ENCODE measurements at places on chromosomes 1 and 21.

DNA sequence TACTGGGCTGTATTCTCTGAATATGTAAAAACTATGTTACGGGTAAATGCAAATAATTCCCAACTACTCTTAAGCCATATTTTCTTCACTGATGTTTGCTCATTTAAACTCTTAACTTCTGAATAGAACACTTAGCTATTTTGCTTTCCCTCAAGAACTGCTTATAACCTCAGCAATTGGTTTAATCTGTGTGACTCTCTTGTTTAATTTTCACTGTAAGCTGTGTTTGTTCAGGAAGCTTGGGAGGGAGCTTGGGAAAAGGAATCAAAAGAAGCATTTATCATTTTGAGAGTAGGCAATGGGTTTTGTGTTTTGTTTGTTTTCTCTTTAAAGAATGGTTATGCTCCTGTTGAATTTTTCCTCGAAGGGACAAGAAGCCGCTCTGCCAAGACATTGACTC, 24.4 kb downstream of the GNPAT start:
- no peak for DNase-seq

DNA sequence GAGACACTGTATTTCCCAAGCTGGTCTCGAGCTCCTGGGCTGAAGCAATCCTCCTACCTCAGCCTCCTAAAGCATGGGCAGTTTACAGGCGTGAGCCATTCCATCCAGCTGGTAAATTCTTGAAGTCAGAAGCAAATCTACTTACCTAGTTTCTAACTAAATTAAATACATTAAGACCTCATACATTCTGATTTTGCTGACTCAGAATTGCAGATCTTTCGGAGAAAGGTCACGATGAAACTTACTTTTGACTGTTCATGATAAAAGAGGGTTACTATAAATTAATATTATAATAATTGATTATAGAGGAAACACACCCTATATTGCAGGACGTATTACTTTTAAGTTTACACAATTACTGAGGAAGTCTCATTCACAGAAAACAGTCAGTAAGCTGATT, 132.3 kb downstream of the ZZZ3 start:
- DNase-seq = no peak

DNA sequence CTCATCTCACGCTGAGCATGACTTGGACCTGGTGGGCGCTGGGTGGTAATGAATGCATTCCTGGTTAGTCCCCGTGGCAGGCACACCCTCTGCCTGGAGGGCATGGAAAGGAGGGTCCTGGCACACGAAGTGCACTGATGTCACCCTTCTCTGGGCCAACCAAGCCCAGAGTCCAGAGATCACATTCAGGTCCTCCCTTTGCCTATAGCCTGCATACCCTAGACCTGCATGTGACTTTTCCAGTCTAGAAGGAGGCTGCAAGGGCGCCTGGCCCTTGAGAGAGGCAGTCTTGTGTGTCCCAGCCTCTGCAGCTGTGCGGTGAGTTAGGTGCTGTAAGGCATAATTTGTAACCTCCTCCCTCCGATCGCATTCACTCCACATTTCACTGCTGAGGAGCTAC, 22.1 kb downstream of the PADI2 start:
- no peak for DNase-seq

DNA sequence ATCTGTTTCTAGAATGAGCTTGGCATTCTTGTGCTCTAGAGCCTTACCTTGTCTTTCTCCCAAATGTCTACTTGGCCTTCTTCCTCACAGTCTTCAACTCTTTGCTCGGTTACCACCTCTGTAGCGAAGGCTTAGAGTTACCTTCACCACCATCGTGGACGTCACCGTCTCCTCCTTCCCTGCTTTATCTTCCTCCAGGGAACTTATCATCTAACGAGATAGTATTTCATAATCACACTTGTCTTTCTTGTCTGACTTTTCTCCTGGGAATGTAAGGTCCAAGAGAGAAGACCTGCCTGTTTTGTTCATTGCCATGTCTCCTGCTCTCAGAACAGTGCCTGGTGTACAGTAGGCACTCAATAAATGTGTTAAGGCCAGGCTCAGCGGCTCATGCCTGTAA, 115.6 kb downstream of the GREM2 start:
- DNase-seq = no peak

- no peak for DNase-seq
Measured at GRCh38 chr1:215082532-215083382, at the start of gene KCNK2. Gene KCNK2 (plus strand): TSS chr1:215082737. CDS start chr1:215083386, 649 bp downstream.

GRCh38 chr1:110229348-110230001, 19.4 kb downstream of the KCNC4 start:
- DNase-seq = no peak

- DNase-seq = no peak
Measured at GRCh38 chr1:182778862-182779261, 10.7 kb upstream of the NPL start.

- no peak for DNase-seq
Measured at GRCh38 chr1:69888657-69889056, 316.7 kb downstream of the LRRC40 start.

DNA sequence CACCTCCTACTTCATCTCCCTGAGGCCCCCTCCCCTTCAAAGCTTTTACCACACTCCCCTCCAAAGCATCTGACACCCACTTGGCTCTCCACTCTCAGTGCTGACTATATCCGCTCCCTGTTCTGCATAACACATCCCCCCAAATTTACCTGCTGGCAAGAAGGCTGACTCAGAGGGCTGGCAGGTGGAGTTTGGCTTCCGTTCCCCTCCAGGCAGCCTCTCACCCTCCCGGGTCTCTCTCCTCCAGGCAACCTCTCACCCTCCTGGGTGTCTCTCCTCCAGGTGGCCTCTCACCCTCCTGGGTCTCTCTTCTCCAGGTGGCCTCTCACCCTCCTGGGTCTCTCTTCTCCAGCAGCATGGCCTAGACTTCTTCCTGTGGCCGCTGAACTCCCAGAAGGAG, 562.1 kb downstream of the NPHP4 start:
- DNase-seq = no peak

DNA sequence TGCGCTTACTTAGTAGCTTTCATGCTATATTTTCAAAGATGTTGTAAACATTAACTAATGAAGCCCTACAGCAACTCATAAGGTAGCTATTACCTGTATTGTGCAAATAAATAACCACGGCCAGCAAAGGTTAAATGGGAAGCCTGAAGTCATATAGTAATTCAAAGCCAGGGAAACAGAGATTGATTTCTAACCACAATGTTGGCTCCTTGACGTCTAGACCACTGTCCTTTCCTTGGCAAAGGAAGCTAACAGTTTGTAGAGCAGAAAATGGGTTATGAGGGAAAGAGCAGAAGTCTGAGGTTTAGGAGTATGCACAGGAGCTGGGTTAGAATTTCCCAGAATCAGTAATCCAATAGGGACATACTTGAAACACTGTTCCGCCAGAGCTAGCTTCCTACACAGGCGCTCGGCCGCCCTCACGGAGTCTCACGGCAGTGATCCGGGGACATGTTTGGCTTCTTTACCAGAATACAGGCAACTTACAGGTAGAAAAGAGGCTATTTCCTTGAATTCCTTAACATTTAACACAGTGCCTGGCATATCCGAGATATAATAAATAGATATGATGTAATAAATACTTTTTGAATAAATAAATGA, 298.8 kb upstream of the LYPLAL1 start:
- DNase-seq = no peak

GRCh38 chr1:183164340-183164739, 21.7 kb upstream of the LAMC2 start:
- no peak for DNase-seq

GRCh38 chr1:53454019-53454418, 5.2 kb upstream of the DMRTB1 start:
- DNase-seq = no peak

DNA sequence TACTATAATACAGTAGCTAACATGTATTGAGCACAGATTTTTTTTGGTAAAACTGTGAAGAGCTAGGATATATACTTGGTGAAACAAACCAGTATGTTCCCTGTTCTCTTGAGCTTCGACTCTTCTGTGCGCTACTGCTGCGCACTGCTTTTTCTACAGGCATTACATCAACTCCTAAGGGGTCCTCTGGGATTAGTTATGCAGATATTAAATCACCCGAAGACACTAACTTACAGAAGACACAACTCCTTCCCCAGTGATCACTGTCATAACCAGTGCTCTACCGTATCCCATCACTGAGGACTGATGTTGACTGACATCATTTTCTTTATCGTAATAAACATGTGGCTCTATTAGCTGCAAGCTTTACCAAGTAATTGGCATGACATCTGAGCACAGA, 24.7 kb downstream of the LGALS8 start:
- DNase-seq = no peak

- no peak for DNase-seq
Measured at GRCh38 chr1:59738591-59739015, 76.1 kb upstream of the HOOK1 start.

DNA sequence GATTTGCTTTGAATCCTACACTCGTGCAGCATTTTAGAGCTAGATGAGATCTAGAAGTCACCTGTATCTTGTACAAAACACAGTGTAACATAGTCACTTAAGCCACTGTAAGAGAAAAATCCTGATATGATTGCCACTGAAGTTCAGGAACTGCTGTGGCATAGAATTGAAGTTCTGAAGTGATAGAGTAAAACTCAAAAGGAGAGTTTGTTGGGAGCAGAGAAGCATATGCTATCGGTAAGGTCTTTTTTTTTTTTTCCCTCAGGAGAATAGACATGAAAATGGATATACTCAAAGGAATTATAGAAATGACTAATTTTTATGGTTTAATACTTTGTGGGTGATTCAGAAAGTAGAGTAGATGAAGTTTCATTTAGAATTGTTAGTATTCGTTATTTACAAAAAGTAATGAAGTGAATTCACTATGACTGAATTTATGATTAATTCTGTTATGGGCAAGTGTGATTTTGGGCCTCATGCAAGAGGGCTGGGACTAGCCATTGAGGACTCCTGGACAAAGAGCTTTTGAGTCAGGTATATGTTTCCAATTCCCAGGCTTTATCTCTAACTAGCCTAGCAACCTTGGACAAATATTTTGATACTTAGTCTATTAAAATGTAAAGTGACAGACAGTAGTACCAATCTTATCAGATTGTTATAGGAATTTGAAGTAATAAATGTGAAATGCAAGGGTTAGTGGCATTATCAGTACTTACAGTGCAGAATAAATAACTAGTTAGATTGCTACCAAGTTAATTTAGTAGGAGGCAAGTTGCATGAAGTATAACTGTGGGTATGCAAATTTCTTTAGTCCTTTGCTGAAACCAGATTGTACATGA, 3.1 kb downstream of the KCTD3 start:
- no peak for DNase-seq

DNA sequence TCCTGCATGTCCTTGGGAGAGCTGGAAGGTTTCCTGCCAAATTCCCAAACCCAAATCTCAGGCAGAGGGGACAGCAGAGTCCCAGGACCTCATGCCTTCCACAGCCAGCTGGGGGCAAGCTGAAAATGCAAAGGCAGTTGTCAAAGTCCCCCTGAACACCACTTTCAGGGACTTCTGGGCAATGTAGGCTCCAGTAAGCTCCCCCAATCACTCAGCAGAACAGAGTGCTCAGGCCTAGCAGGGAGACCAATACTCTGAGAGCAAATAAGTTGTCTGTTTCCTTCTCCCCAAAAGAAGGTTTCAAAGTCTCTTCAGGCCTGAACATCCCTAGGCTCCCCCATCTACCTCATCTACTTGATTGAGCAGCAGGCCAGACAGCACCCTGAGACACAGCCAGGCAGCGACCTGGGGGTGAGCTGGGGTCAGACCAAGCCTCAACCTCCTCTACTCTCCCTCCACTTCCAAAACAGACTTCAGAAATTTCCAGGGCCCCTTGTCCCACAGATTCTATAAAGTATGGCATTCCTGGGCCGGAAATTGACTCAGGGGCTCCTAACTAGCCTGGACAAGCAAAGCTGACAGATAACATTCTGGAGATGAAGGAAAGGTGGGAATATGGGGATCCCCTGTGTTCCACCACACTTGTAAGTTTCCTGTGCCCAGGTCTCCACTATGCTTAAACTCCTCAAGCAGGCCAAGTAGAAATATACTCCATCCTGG, 1.9 kb downstream of the SLC9A1 start:
- no peak for DNase-seq

Data from stimulated activated CD8-positive, alpha-beta memory T cell treated with anti-CD3 and anti-CD28 coated beads, Interleukin-15, amount 100 ng/mL, for 24 hours (primary cell).